Stimulated activated effector memory CD8-positive, alpha-beta T cell treated with anti-CD3 and anti-CD28 coated beads, Interleukin-12 subunit alpha, Interleukin-12 subunit beta, amount 100 ng/mL, for 72 hours (primary cell): ENCODE measurements at places on chromosomes 16 and 17.
A peak's percentile ranks its signal among the peaks of the same experiment; 100 is the strongest.

GRCh38 chr16:13168091-13168572 lies 266.7 kb downstream of the SHISA9 start:
- no peak for DNase-seq

DNA sequence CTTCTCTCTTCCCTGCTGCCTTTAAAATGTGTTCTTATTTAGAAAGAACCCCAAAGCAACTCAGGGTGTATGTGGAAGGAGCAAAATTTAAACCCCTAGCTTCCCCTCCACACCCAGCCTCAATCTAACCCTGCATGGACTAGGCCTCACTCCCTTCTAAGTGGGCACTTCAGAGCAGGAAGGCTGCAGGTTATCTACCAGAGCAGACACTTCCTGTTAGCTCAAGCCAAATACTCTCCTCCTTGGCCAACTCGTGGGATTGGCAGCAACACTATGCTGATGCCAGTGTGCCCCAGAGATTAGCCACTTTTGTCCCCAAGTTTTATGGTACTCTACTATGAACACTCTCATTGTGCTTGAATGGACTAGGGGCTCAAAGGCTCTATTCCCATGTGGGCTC lies 35.6 kb downstream of the CCDC42 start:
- no peak for DNase-seq

DNA sequence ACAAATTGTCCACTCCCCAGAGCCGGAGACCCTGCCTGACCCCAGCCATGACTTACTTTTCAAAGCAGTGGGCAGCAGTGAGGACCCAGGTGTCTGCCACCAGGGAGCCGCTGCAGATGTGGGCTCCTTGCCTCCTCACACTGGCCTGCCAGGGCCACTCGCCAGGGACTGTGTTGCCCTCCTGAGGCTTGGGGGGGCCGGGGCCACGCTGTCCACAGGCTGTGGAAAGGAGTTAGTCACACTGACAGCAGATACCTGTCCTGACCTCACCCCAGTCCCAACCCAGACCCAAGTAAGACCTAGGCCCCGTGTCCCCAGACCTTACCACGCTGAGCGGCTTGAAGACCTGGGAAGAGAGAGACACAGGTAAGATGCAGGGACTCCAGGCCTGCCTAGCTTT lies 1.3 kb downstream of the PRSS53 start:
- no peak for DNase-seq

GRCh38 chr17:12961655-12962054 lies 56.2 kb downstream of the ELAC2 start:
- no peak for DNase-seq

GRCh38 chr16:86668136-86668910 lies 90.0 kb downstream of the FOXL1 start:
- DNase-seq = no peak

- DNase-seq = no peak
Measured at GRCh38 chr17:15346066-15346595, 4.7 kb upstream of the TEKT3 start.

GRCh38 chr16:1300664-1301476 lies 8.6 kb upstream of the UBE2I start:
- DNase-seq = peak; percentile 81

GRCh38 chr16:4613636-4614570 lies 785 bp downstream of the UBALD1 start:
- DNase-seq = peak; percentile 25

- DNase-seq = no peak
Measured at GRCh38 chr17:1089915-1090314, 89.9 kb downstream of the ABR start.

- DNase-seq = no peak
Measured at GRCh38 chr17:54749157-54749556, 151.5 kb upstream of the TOM1L1 start.

DNA sequence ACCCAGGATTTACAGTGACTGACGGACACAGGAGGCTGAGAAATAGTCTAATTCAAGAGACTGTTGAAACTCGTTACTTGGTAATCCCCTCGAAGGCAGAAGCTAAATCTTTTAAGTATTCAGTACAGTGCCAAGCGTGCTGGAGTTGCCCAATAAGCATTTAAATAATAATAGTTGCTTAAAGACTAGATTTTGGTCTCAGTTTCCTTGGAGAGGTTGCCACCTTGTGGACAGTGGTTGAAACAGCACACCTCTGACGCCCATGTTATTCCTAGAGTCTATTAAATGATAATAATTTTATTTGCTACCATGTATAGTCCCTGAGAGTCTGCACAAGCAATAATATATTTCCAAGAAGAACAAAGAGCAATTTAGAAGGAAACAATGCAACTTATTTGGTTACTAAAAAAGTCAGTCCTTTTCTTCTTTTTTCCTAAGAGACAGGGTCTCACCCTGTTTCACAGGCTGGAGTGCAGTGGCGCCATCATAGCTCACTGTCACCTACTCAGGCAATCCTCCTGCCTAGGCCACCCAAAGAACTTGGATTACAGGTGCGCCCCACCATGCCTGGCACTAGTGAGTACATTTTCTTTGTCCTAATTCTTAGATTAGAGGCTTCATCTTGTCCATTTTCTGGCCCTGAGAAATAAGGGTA lies 138.0 kb upstream of the NUDT7 start:
- peak; percentile 9 for DNase-seq

GRCh38 chr17:73760439-73760758 lies 116.2 kb upstream of the SDK2 start:
- DNase-seq = no peak

DNA sequence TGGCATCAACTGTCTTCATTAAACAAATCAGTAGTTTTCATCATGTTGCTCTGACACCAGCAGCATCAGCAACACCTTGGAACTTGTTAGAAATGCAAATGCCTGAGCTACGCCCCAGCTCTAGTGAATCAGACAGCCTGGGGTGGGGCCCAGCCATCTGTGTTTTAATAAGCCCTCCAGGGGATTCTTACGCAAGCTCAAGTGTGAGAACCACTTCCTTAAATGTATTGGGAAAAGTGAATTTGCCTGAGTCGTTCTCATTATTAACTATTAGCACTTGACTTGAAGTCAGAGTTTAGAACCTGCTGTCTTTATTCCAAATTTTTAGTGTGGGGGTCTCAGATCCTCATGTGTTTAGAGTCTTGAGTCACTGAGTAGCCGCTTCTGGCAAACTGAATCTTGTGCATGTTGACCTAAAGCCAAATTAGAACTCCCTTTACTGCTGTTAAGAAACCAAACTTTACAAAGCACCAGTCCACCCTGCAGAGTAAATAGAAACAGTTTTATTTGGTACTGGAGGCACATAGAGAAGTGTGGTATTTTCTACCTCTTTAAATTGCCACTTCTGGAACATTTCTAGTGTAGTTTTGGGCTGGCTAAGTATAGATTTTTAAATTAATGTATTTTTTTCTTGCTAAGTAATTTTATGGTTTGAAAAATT lies 137.4 kb upstream of the COX10 start:
- no peak for DNase-seq
